ENCODE measurements at places on chromosomes 7 and 10.

DNA sequence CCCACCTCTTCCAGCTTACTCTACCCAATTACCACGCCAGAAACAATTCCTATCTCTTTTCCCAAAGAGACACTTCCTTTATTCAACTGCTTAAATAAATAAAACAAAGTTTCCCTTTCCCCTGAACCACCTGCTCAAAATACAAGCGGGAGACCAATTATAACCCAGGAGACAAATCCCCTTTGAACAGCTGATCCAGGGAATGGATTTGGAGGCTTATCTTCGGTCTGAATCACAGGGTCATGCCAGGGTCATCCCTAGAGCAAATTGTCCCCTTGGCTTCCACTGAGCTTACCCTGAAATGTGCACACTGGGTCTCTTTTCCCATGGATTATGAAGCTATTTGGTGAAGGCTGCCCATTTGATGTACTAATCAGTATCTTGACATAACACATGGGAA, 99.9 kb upstream of the JAZF1 start:
- no peak for DNase-seq

DNA sequence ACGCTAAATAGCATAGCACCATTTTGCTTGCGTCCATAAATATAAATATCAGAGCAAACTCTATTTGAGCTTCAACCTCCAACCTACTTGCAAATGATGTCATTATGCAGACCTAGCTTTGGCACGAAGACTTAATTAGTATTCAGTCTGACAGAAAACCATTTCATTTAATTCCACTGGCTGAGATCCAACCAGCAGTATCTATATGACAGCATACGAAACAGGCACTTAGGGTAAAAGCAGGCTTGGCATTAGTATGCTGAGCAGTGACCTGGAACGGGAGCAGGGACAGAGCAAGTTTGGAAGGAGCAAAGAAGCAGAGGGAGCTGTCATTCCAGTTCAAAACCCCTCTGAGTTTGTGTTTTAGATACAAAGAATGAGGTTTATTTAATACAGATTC, 312.5 kb upstream of the CHRM2 start:
- DNase-seq, result no peak

DNA sequence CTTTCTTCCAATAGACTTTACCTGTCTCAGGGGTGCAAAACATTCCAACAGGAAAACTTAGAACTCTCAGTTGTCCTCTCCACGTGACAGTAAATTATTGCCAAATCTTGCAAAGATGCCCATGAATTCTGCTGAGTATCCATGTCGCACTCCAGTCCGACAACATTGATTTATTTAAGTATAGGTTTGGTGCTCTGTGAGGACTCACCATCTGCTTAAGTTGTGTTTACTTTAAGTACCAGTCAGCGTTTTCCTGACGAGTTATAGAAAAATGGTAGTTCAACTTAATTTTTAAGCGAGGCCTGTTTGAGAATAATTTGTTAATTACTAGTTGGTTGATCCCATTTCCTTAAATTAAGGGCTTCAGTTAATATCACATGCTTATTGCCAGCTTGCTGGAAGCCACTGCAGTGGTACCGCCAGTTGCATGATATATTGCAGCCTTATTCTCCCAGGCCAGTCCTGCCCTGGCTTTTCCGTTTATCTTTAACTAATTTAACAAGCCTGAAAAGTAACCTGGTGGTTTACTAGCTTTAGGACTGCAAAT, 27.8 kb downstream of the CREB5 start:
- no peak for DNase-seq

DNA sequence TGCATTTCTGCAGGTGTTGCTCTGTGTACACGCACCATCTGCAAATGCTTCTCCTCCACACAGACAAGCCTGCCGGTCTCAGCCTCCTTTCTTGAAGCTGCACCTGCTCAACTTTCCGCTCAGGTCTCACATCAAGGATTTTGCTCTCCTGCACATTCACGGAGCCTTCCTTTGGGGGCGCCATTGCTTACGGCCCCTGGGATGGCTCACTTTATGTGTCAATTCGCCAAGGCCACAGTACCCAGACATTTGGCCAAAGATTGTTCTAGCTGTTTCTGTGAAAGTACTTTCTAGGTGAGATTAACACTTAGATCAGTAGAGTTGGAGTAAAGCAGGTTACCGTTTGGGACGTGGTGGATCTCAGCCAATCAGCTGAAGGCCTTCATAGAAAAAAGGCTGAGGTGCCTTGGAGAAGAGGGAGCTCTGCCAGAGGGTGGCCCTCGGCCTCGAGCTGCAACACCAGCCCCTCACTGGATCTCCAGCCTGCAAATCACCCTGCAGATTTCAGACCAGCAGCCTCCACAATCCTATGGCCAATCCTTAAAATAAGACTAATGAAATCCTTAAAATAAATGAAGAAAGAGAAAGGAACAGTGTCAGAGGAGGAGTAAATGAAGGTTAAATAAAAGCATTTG, 39.9 kb upstream of the PPP2R2D start:
- DNase-seq, result no peak

- DNase-seq, result no peak
Observed at GRCh38 chr7:155184923-155185322, 112.8 kb upstream of the INSIG1 start.

GRCh38 chr7:140019172-140019571, 43.6 kb downstream of the PARP12 start:
- no peak for DNase-seq

DNA sequence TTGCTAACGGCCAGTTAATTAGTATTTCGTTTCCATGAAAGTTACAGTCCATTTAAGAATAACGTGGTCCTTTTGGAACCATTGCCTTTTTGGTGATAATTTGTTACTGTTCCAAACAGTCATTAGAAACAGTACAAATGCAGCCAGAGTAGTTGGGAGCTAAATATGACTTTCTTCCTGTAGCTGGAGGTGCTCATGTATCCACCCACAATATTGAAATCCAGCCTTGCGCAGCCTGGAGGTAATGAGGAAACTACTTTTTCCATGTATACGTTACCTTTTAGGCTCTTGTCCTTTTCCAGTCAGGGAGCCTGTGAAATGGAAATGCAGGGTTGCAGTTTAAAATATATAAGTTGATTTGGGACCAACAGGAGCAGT, 43.6 kb downstream of the LHFPL3 start:
- no peak for DNase-seq

- DNase-seq, result peak; percentile 28
Observed at GRCh38 chr7:129188892-129189660, 643 bp downstream of the SMO start.

- no peak for DNase-seq
Observed at GRCh38 chr10:82932451-82932850, 1057.5 kb downstream of the NRG3 start.

- DNase-seq, result no peak
Observed at GRCh38 chr10:96719850-96720421, 378 bp downstream of the PIK3AP1 start.

DNA sequence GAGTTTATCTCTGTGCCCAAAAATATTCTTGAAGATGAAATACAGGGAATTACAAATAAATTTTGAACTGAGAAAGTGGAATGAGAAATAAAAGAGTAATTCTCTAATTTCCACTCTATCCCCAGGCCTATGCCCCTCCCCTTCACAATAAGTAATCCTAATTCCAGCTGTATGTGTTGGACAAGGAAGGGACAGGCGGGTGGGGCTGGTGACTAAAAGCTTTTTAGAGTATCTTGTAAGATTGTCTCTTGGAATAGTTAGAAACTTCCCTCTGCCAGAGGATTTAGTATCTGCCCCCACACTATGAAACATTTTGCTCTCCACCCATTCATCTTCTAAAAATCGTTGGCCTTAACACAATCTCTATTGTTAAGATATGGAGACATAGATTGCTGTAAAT, 199.2 kb downstream of the MBL2 start:
- no peak for DNase-seq

Data from lung microvascular endothelial cell (primary cell).